Left lung (tissue), 14 donors: ENCODE measurements at places on chromosomes 7 and 10. TPM values are rescaled to one million over a fixed set of nuclear protein-coding genes. Genes with fewer than 3 reads are reported as not detected.

DNA sequence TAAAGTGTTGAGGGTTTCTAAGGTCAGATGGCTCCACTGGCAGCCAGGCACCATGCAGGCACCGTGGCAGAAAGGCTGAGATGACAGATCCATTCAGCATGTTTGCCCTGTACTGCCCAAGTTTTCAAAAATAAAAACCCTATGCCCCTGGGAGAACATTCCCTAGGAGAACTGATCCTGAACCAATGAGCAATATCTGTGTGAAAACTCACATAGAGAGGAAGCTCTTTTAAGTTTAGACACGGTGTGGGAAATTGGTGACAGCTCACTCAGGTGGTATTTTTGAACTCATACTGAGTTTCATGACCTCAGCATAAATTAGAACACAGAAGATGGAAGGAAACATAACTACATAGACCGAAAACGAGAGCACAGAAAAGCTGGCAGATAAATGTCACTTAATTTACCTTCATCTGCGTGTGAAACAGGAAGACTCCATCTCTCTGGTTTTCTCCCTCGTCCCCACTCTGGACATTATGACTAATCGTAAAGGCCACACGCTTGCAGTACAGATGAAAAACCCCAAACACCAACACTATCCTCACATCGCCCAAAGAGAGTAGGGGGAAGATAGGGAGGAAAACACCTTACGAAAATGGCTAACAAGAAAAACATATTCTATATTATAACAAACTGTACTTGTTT, 127.8 kb downstream of the ICA1 start:
- no peak for DNase-seq

DNA sequence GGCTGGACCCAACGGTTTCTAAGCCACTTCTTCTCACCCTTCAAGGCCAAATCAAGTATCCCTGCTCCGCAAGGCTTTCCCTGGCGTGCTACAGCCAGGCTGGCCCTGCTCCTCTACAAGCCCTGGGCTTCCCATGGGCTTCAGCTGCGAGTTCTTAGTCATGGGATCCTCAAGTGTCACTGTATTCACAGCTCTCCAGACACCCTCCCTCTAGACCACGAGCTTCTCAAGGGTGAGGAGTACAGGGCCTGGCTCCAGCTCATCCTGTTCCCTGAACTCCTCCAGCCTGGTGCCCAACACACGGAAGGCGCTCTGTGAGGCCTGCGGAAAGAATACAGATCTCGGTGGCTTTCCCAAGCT, 38.8 kb downstream of the FAM53B start:
- no peak for DNase-seq

GNG11 gene
- polyA plus RNA-seq: 51.1 TPM

HGF gene
- 21.0 TPM for polyA plus RNA-seq

RPEL1 gene
- 0.11 TPM for polyA plus RNA-seq
